Fibroblast of the aortic adventitia (primary cell): ENCODE measurements at places on chromosomes 13 and 19.
A peak's percentile ranks its signal among the peaks of the same experiment; 100 is the strongest.

GRCh38 chr13:94667190-94667589 is 45.2 kb downstream of the SOX21 start:
- no peak for DNase-seq

DNA sequence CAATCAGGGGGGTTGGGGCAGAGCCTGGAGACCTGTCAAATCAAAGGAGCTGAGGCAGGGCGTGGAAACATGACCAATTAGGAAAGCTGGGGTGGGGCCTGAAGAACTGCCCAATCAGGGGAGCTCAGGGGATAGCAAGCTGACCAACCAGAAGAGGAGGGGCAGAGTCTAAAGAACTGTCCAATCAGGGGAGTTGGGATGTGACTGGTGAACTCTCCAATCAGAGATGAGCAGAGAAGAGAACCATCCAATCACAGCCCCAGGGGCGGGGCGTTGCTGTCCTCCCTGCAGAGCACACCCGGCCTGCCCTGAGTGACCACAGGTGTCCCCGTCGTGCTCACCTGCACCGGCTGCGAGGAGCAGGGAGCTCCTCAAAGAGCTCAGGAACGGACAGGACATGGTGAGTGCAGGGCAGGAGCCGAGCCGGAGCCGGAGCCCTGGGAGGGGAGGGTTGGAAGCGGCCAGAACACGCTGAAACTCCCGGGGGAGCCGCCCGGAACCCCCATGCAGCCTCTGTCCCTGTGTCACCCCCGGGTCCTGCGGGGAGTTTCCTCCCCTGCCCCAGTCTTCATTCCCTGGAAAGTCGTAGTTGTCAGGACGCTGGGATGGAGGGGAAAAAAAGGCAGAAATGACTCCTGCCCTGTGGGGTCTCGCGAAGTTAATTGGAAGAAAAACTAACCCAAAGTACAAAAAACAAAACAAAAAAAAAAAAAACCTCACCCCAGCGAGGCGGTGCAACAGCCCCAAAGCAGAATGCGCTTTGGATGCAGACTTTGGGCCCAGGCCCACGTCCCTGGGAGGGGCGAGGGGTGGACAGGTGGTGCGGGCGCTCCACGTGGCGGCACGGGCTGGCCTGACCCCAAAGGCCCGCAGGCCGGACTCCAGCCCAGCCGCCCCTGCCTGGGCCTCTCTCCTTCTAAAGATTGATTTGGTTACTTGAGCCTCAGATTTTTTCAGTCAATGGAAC is at the start of gene ZNF556:
TSS of gene ZNF556 (plus strand) at position 311 of the 967 bp plus-strand sequence. CDS start at position 398, 87 bp downstream.
- no peak for DNase-seq

DNA sequence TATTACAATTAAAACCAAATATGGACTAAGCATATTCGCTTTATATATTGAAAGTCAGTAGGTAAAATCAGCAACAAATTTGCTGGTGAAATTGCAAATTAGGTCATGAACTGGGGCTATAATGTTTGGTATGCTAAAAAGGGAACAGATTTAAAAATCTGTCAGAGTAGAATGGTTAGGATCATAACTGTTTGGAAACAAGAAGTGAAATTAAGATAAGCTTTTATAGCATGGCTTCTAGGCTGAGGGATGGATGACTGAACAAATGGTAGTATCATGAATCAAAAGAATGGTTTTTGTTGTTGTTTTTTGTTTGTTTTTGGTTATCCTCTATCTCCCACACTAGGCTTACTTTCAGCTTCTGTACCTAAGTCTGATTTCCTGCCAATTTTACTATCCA is 1090.4 kb downstream of the PCDH9 start:
- no peak for DNase-seq

DNA sequence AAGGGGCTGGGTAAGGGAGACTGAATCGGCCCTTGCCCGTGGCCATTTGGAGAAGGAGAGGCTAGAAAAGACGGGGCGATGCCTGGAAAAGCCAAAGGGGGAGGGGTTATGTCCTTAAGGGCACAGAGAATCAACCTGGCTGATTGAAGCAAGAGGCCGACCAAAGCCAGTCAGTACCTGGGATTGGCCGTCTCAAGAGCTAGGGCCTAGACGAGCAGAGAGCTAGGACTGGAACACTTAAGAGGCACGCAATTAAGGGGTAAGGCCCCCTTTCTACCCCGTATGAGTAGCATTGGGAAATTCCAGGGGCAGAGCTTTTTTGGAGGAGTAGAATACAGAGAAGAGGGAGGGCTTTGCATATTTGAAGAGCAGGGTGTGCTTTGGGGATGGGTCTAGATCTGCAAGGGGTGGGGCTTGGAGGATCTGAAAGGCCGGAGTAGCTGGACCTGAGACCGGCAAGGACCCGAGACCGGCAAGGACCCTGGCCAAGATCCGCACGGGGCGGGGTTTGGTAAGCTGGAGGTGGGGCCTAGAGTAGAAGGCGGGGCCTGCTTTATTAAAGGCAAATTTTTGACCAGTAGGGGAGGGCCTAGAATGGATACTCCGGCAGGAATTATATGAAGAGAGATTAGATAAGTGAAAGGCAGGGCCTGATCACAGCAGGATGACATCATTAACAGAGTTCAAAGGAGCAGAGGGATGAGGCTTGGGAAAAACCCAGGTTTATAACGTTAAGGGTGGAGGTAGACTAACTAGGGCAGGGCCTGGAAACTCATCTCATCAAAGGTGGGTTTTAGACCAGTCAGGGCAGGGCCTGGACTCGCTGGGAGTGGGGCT is 10.7 kb upstream of the CACNG6 start:
- DNase-seq, result peak; percentile 96

DNA sequence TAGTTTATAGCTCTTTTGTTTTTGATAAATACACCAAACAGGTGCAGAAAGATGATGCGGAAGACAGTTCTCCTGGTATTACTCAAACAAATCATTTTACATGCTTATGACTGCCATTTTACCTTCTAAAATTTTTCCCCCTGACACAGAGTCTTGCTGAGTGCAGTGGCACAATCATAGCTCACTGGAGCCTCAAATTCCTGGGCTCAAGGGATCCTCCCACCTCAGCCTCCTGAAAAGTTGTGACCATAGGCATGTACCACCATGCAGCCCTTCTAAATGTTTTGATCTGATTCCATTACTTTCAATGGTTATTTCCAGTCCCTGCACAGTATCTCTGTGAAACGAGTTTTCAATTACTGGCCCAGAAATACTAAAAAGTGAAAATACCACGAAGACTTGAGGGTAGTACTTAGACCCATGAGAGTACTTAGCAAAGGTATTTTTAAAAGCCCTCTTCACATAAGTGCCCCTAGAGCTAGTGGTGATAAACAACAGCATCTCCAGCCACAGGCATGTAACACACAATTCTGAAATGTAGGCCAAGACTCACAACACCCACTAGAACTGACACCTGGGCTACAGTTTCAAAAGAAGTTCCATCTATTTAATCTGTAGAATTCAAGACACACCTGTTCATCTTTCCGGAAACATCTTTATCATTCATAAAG is 11.3 kb downstream of the HSPH1 start:
- DNase-seq, result no peak

DNA sequence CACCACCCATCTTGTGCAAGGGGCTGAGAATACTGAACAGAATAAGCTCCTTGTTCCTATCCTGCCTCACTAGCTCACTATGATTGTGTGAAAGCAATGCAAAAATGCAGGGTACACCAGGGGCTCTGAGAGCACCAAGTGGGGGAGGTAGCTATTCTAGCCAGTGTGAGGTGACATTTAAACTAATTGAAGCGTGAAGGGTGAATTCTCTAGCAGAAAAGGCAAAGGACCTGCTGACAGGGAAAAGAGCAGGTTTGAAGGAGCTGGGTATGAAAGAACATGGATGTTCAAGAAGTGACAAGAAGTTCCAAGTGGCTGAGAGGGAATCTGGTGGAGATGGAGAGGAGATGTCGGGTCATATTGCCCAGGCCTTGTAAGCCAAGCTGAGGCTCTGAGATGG is 64.2 kb downstream of the SIAH3 start:
- DNase-seq, result no peak

DNA sequence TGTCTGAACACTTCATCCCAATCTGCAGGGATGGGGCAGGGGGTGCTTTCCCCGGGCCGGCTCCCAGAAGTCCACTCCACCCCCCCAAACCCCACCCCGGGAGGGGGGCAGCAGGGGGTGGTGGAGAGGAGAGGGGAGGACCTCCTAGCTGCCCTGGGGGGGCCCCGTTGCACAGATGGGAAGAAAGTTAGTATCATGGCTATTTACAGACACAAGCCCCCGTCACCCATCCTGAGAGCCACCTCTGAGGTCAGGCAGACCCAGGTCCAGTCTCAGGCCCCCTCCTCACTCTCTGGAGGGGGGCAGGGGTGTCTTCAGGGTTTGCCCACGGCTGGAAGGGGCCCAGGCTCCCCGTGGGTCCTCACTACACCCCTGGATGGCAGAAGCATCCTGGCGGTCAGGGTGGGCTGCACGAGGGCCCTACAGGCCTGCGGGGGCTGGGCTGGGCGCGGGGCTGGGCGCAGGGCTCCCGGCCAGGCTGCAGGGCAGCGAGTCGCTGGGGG is 5.8 kb upstream of the REXO1 start:
- DNase-seq, result no peak

- no peak for DNase-seq
Observed at GRCh38 chr13:39820606-39821005, 165.1 kb downstream of the COG6 start.

- no peak for DNase-seq
Observed at GRCh38 chr13:36068991-36069390, 62.2 kb downstream of the DCLK1 start.

GRCh38 chr13:113021811-113022210 is 52.8 kb downstream of the MCF2L start:
- DNase-seq, result no peak

DNA sequence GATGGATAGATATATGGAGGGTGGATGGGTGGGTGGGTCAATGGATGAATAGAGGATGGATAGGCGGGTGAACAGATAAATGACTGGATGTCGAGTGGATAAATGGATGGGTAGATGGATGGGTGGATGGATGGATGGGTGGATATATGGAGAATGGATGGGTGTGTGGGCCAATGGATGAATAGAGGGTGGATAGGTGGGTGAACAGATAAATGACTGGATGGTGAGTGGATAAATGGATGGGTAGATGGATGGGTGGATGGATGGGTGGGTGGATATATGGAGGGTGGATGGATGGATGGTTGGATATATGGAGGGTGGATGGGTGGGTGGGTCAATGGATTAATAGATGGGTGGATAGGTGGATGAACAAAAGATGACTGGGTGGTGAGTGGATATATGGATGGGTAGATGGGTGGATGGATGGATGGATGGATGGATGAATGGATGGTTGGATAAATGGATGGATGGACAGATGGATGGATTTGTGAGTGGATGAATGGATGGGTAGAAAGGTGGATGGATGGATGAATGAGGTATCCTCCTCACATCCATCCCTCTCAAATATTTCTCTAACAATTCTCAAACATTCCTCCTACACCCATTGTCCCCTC is 21.0 kb downstream of the AXL start:
- DNase-seq, result no peak

DNA sequence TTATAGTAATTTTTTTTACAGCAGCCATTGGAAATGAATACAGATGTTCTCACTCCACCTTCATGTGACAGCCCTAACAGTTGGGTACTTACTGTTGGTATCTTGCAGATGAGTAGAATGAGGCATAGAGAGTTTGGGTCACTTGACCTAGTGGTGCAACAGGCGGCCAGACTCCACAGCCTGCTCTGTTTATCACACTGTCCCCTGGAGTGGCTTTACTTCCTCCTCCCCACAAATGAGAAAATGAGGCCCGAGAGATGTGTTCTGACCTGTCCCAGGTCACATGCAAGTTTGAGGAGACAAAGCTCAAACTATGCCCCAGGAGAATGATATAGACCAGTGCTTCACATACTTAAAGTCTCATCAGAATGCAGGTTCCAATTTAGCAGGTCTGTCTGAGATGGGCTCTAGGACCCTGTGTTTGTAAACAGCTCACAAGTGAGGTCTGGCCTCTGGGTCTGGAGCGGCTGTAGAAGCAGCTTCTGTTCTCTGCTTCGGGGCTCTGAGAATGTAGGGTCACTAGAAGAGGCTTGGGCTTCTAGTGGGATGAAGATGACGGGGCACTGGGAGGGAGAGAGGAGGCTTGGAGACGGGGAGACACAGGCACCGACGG is 37.4 kb upstream of the RCBTB2 start:
- no peak for DNase-seq

- DNase-seq, result no peak
Observed at GRCh38 chr19:7978179-7978825, 27.1 kb downstream of the ELAVL1 start.

- peak; percentile 11 for DNase-seq
Observed at GRCh38 chr13:83151308-83151660, 731.0 kb downstream of the SLITRK1 start.

DNA sequence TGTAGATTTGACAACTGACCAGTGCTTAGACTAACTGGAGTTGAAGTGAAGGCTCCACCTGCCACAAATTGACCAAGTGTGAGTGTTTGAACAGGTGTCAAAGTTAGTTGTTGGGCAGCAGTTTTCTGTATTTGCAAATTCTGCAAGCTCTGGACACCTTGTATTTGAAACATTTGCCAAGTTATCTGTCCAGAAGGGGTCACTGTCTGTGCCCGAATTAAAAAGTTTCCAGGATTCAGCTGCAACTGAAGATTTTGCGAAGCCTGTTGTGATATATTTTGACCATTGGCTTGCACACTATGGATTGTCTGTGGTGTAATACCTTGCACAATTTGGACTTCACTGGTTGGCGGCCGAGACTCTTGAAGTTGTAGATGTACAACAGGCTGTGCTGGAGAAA is 1690.7 kb downstream of the SLITRK5 start:
- peak; percentile 4 for DNase-seq

GRCh38 chr13:99892866-99893504 is 78.6 kb downstream of the ZIC5 start:
- no peak for DNase-seq

DNA sequence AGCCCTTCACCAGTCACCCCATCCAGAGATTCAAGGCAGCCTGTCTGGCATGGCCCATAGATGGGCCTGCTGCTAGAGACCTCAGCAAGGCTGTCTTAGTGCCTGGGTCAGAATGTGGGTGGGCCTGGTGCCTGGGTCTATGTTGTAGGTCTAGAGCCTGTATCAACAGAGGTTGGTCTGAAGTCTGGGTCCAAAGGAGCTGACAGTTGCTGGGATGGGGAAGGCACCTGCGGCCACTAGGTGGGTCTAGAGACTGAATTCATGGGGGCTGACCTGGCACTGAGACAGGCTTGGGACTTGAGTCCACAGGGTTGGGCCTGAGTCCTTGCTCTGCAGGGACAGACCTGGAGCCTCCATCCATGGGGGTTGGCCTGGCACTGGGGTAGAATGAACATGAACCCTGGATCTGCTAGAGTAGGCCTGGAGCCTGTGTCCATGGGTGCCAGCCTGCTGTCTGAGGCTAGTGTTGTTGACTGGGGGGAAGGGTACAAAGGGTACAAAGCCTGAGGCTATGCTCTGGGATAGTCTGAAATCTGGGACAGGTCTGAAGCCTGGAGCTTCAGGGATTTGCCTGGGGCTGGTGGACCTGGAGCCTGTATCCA is 516.8 kb downstream of the OLFM4 start:
- no peak for DNase-seq
